ENCODE measurements at places on chromosomes 3 and 15. TPM values are rescaled to one million over a fixed set of nuclear protein-coding genes. Genes with fewer than 3 reads are reported as not detected.

DNA sequence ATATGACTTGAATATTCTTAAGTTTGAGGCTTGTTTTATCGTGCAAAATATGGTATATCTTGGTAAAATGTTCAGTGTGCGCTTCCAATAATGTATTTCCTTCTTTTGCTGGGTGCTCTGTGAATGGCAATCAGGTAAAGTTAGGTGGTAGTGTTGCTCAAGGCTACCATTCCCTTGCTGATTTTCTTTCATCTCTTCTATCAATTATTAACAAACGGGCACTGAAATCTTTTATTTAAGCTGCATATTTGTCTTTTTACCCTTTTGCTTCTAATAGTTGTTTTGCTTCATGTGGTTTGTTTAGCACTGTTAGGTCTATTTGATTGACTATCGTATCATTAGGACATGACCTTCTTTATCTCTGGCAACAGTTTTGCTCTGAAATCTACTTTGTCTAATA is 242.3 kb downstream of the CTNNB1 start:
- no peak for ATAC-seq

DNA sequence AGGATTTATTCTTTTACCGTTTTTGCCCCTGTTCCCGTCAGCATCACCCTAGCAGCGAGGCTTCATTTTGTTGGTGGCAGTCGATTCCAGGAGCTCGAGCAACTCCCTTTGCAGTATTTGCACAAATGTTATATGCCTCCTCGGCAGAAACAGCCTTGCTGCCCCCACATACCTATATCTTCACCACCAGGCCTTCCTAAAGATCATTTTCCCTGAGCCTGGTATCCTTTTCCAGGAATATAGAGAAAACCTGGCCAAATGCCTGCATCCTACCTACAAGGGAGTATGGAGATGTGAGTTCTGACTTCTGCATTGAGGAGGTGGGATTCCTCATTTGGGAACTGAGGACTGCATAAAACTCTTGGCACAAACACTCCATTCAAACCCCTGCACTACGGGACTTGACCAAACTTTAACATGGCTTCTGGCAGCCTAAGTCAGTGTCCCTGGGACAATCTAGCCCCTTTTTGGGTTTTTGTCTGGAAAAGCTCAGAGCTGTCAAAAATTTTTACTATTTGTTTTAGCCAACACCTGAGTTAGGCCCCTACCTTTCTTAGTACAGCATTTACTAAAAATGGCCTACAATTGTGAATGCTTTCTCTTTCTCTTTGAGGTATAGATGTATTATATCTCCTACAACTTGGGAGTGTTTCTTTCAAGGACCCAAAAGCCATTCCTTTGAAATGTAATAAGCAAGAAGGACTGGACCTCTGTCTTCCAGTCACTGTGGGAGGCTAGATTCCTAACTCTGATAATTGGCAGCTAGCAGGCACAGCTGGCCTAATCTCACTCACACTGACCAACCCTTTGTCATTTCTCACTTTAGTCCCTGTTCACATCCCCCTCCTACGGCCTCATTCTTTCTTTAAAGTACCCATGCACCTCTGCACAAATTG is 12.1 kb upstream of the UBE2Q2 start:
- ATAC-seq, result no peak

DNA sequence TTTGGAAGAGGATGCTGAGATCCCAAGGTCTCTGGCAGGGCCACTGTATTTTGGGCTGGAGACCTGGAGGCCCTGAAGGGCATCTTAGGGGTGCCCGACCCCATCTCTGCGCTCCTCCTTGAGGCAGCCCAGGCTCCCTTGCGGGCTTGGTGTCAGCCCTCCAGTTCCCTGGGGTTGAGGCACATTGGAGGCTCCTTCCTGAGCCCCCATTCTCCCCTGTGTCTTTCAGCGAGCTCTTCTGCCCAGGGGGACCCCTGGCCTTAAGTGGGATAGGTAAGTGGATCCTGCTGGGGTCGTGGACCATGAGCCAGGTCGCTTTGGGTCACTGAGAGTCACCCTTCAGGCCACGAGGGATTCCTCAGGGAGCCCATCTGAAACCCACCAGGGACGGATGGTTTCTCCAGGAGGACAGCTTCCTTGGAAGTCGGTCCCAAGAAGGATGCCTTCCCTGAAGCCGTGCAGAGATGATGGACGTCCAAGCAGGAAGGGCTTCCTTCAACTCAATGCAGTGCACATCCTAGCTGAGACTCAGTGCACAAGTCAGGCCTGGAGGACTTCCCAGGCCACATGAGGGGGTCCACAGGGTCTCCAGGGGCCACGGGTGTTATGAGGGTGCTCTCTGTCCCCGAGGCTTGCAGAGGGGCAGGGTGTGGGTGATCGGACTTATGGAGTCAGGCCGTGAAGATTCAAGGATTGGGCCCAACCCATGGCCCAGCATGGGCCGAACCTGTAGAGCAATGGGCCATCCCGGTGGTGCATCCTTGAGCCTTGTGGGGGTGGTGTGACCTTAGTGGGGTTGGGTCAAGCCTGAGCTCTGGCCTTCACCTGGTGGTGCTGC is 224.3 kb downstream of the SNRPN start:
- ATAC-seq, result no peak

The GHSR gene
- not detected for total RNA-seq

Measured in motor neuron (in vitro differentiated cells).